ENCODE measurements at places on chromosomes 3 and 15.

- no peak for DNase-seq
Observed at GRCh38 chr3:184597829-184598573, 36.4 kb downstream of the EPHB3 start.

DNA sequence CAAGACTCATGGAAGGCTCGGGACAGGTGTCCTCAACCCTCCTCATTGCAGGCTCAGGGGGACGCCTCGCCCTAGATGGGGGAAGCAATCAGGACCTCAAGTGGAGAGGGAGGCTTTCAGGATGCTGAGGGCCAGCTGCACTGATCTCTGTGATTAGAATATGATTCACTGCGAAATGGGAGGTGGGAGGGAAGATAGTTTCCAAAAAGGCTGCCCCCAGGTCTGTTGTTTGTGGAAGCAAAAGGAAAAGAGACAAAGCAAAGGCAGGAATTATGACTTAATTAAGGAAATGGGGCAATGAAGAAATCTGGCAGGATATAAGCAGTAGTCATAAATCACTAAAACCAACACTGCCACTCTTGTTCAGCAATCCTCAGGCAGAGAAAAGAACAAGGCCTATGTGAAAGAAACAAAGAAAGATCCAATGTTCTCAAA lies 85.6 kb upstream of the ABHD17C start:
- no peak for DNase-seq

GRCh38 chr3:171156401-171157010 lies 130.0 kb upstream of the SLC2A2 start:
- no peak for DNase-seq

DNA sequence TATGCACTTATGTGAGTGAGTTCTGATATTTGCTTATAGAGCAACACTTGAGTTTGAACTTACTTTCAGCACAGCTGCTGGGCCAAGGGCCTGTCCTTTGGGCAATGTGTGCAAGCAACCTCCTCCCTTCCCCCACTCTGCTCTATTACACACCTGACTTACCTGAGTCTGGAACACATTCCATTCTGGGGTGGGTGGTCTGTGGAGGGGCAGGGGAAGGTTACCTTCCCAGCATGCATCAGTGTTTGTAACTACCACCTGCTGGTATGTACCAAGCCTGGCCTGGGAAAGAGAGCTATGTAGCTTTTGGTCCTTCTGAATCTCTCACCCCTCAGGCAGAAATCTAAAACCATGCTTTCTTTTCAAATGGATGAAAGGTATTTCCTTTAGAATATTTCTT lies 103.0 kb downstream of the ISL2 start:
- DNase-seq = no peak

- DNase-seq = no peak
Observed at GRCh38 chr15:96585484-96586386, 255.2 kb downstream of the NR2F2 start.

- no peak for DNase-seq
Observed at GRCh38 chr15:57861815-57862586, 155.5 kb downstream of the POLR2M start.

DNA sequence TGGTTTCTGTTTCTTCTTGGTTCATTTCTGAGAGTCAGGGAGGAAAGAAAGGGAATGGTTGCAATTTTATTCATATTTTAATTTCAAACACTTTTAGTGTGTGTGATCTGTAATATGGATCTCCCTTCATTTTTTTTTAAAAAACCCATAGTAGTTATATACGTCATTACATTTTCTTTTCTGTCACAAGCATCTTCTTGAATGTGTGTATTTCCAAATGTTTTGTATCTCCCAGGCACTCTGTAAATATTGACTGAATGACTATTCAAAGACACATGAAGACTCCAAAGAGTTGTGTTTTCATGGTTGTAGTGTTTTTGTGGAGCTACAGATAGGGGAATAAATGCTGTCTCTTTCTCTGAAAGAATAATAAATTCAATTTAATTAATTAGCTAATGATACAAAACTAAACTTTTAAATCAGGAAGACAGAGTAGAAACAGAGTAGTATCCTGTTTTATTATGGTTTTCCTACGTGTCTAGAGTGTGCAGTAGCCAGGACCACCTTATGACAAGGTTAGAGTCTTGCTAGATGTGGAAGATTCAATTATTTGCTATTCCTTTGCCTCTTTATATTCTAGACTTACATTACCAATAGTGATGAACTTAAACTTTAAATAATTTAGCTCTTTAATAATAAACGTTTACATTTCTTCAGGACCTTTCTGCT lies 35.5 kb downstream of the NECTIN3 start:
- no peak for DNase-seq

DNA sequence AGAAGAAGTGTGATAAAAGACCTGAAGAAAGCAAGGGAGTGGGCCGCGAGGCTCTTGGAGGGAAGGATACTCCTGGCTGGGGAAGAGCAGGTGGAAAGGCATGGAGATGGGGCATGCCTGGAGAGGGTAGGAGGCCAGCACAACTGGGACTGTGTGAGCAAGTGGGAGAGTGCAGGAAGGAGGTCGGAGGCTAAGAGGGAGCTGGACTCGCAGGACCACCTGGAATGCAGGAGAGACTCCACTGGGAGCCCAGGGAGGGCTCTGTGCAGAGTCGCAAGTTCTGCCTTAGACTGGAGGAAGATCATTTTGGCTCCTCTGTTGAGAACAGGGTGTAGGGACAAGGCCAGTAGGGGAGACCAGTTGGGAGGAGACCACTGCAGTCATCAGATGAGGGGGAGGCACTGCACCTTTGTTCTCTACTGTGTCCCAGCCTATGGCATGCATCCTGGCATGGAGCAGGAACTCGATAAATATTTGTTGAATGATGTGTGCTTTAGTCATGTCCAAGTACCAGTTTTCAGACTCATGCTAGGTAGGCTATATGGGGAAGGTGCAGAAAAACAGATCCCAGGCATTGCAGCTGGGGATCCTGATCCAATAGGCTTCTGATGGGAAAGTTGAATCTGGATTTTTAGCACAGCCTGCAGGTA lies 13.7 kb downstream of the FAM107A start:
- DNase-seq = no peak

- DNase-seq = no peak
Observed at GRCh38 chr15:90062462-90062932, 39.8 kb downstream of the IDH2 start.

GRCh38 chr3:102000620-102001209 lies 151.4 kb downstream of the NFKBIZ start:
- DNase-seq = no peak

DNA sequence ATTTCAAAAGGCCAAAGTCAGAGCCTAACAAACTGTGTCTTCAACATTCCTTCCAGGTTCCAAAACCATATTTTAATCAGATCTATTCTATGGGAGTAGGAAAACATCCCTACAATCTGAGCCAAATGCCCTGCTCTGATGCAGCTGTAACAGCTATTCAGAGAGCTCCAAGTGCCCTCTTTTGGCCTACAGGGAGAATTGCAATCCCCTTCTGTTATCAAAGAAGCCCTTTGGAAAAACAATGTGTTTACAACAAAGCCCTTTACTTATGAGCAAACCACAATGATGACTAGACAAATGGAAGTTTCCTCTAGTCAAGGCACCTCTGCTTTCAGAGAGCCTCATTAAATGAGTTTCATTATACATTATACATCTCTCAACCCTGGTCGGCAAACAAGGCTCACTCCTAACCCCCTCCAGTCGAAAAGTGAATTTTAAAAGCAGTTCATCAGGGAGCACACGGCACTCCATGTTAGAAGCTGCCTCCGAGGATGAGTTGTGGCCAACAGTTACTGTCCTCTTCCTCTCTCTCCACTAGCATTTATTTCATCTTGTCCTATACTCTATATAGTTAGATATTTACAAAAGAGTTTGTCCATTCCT lies 42.6 kb upstream of the TMCO5A start:
- no peak for DNase-seq

DNA sequence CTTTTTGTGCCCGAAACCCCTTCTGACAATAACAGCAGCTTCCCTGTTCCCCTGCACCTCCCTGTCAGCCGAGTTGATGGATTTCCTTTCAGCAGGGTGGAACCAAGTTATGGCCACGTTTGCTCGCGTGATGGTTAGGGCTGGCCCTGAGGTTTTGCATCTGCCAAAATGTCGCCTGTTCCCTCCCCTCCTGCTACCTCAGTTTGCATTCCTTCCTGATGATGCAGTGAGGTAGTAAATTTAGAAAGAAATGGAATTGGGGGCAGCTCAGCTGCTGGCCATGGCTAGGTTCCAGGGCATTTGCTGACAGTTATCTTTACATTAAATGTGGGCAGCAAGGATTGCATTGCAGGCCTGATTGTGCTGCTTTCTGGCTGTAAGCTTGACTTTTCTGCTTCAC lies 13.2 kb downstream of the LIMD1 start:
- DNase-seq = no peak

DNA sequence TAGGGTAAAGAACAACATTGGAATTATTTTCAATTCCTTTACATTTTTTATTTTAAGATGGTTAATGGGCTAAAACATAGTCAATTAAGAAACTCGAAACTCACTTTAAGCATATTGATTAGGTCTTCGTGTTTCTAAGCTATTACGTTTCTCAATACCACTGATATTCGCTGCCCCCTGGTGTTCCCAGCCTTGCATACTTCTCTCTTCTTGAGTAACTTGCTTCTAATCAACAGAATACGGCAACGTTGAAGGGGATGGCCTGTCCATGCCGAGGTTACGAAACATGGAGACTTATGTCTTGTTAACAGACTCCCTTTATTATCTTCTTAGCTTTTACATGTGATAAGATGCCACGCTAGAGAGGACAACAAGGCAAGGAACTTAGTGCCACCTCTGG lies 43.6 kb downstream of the ROBO1 start:
- no peak for DNase-seq

DNA sequence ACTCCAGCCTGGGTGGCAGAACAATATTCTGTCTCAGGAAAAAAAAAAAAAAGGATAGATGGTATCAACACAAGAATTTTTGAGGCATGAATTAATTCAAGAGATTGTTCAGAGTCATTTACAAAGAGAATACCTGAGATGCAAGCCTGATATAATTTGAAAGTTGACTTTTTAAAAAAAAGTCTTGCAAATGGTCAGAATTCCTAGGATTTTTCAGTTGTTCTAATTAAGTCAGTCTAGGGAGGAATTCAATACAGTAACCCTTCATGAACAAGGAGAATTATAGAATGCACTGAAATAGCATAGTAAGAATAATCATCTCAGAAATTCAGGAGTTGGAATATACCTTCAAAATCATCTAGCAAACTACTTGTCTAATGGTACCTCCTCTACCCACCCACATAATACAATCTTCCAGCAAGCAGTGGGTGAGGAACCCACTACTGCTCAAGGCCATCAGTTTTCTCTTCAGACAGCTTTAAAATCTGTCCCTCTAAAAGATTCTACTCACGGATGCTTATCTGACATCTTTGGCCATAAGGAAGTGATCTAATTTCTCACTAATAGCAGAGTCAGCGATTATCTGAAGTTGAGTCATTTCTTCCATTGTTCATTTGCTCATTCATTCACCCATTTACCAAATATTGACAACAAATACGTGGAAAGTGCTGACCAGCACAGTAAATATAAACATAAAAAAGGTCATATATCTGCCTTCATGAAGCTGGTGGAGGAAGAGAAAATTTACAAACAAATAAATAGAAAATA lies 159.6 kb downstream of the GREM1 start:
- no peak for DNase-seq

- no peak for DNase-seq
Observed at GRCh38 chr15:86493884-86494283, 414.2 kb downstream of the AGBL1 start.

GRCh38 chr3:67983166-67983565 lies 328.8 kb upstream of the SUCLG2 start:
- DNase-seq = no peak

DNA sequence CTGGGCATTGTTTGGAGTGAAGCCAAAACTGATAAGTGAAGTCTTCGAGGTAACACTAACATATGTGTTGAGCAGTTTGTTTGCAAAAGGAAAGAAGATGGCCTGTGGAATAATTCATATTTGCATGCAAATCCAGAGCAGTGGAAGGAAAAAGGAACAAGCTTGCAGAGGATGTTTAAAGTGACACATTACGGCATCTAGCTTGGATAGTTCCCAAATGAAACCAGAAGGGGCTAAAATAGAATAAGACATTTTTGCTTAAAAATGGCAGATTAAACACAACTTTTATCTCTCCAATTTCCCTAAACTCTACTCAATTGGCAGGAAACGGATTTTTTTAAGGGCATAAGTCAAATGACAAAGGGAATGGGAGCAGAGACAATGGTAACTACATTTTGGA lies 25.4 kb upstream of the RYK start:
- no peak for DNase-seq

DNA sequence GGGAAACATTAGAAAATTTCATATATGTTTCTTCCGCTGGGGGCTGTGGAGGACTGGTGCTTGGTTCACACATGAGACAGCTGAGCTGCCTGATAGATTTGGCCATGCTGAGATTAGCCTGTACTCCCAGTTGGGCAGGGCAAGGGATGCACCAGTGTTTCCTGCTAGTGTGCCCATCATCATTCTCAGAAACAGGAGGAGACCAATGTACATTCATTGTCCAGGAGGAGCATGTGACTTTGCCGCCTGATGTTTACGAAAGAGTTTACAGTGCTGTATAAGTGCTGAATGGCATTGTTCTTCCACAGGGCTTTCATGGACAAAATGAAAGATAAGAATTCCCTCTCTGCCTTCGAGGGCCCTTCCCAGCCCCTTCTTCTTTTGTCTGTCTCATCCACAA lies 311.1 kb upstream of the THBS1 start:
- no peak for DNase-seq

GRCh38 chr3:128841926-128842920 lies 37.2 kb upstream of the ACAD9 start:
- no peak for DNase-seq

GRCh38 chr3:105360003-105360402 lies 6.7 kb upstream of the ALCAM start:
- DNase-seq = no peak

- no peak for DNase-seq
Observed at GRCh38 chr3:49841806-49842205, 14.6 kb downstream of the TRAIP start.

DNA sequence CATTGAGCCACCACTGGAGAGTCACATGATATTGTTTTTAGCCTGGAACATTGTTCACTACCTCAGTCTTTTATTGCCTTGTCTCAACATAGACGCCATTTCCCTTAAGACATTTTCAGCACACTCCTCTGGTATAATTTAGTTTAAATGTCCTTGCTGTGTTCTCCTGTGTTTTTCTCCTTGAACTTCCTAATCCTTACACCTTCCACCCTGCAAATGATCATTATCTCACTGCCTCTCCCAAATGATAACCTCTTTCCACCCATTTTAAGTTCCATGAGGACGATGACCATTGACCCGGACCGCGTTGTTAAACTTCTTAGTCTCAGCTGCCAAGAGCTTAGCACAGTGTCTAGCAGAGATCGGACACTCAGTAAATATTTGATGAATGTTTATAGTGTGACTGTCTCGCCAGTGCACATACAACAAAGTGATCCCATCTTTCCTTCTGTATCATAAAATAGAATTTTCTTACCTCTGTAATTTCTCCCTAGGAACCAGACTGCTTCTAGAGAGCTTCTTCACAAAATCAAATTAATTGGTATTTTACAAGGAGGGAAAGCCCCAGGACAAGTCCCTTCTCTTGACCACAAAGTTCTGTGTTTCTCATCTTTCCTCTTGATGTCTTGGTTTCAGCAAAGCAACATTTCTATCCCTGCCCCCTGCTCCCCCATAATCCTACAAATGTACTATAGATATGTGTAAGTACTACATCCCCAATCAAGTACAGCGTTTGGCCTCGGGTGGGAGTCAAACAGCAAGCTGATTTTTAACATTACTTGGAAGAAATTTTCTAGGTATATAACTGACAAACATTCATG lies 429.6 kb downstream of the LPP start:
- DNase-seq = peak; percentile 15

Data from stimulated activated CD8-positive, alpha-beta memory T cell treated with anti-CD3 and anti-CD28 coated beads, Interleukin-15, amount 100 ng/mL, for 48 hours (primary cell).